ENCODE measurements at places on chromosomes 6 and 20.

DNA sequence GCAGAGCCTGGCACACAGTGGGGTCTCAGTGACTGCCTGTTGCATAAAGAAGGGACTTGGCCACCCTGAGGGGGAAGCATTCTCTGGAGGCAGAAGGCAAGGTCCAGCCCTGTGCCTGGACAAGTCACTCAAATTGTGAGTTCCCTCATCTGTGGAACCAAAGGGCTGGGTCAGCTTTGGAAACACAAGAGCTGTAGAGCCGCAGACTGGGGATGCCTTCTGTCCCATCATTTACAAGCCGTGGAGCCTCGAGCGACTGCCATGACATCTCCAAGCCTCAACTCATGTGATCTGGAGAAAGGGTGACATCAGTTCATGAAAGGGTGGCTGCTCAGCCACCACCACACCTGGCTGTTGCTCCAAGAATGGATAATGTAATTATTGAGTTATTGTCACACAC is 20.4 kb upstream of the SIRPD start:
- no peak for DNase-seq

GRCh38 chr6:4100655-4101054 is 21.7 kb upstream of the FAM217A start:
- no peak for DNase-seq

- DNase-seq = no peak
These were observed 550.4 kb upstream of the MAP3K7 start for GRCh38 chr6:91137286-91137685.

DNA sequence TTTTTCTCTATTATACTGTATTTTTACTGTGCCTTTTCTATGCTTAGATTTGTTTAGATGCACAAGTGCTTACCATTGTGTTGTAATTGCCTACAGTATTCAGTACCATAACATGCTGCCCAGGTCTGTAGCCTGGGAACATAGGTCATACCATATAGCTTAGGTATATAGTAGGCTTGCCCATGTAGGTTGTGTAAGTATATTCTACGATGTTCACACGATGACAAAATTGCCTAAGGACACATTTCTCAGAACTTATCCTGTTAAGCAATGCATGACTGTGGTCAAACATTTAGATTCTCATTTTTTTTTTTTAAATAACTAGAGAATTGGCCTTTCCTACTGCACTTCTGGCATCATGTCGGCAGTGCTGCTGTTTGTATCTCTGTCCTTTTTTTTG is 253.7 kb upstream of the SUPT3H start:
- DNase-seq = no peak

- no peak for DNase-seq
These were observed 72.2 kb upstream of the GFRAL start for GRCh38 chr6:55255113-55255512.

GRCh38 chr20:33944914-33945313 is 48.8 kb upstream of the RALY start:
- DNase-seq = no peak

GRCh38 chr6:157682856-157683481 is 140.1 kb upstream of the SNX9 start:
- no peak for DNase-seq

- DNase-seq = no peak
These were observed 45.2 kb downstream of the CDC5L start for GRCh38 chr6:44432726-44433125.

GRCh38 chr6:130713144-130713543 is 114.1 kb upstream of the SMLR1 start:
- DNase-seq = no peak

DNA sequence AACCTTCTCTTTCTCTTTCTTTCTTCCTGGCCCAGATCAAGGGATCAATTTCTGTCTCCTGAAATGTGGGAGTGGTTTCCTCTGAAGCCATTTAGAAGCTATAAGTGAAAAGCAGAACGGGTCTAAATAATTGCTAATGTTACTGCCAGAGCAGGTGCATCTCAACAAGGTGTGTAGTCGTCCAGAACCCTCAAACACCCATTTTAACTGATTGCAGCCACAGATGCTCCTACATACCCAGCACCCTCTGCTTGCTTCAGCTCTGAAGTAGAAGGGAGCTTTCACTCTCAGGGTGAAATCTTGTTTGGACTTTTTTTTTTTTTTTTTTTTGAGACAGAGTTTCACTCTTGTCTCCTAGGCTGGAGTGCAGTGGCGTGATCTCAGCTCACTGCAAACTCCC is 592.1 kb upstream of the ARID1B start:
- no peak for DNase-seq

DNA sequence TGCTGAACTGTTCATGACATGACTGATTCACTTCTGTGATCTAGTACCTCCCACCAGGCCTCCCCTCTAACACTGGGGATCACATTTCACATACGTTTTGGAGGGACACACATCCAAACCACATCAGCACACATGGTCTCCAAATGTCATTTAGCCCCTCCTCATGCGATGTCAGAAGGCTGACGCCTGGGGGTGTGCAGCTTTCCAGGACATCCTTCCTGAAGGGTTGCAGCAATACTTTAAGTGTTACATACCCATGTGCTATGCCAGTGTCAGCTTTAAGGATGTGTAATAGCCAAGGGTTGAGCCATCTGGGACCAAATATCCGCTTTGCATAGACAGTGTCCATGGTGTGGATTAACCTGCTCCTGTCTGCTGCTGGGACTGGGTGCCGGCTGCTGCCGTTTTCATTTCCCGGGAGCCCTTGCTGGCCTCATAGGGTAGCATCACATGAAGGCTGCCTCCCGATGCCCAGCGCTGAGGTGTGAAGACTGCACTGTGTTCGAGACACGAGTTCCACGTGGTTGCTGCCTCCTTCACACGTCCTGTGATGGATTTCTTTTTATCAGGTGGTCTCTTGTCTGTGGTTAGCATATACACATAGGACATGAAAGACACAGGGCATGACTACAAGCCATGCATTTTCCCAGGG is 219.0 kb downstream of the THBS2 start:
- no peak for DNase-seq

GRCh38 chr20:50415516-50416268 is 94.5 kb upstream of the PTPN1 start:
- DNase-seq = no peak

DNA sequence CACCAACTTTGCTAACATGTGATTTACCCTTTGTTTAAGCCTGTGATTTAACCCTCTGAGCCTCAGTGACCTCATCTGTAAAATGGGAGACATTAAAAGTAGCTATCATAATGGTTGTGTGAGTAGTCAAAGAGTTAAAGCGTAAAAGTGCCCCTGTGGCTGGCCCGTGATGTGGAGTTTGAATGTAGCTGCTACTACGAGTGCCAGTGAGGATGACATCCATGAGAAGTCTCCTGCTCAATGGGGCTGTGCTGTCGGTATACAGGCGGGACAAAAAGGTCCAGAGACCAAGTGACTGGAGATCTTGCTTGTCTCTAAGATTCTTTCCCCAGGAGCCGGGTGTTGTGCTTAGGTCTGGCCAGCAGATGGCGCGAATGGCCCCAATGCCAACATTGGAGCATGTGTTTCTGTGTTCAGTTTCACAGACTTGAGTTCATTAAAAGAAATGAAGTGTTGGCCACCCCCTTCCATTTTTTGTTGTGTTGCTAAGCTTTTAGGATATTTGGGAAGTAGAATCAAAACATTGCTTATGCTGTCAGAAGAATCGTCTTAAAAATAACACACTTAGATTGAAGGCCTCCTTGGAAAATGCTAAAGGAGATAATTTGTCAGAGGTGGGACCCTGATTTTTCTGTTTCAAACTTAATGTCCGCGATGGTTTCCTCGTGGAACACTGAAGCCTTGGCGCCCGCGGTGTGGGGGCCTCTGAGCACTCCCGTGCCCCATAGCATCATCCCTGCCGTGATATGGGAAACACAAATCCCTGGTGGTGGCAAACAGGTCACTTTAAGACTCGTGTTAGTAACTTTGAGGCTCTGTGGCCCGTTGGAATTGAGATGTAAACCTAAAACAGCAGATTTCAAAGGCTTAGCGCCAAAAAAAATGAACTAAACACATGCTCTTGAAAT is 9.3 kb upstream of the RBM38 start:
- peak; percentile 87 for DNase-seq

DNA sequence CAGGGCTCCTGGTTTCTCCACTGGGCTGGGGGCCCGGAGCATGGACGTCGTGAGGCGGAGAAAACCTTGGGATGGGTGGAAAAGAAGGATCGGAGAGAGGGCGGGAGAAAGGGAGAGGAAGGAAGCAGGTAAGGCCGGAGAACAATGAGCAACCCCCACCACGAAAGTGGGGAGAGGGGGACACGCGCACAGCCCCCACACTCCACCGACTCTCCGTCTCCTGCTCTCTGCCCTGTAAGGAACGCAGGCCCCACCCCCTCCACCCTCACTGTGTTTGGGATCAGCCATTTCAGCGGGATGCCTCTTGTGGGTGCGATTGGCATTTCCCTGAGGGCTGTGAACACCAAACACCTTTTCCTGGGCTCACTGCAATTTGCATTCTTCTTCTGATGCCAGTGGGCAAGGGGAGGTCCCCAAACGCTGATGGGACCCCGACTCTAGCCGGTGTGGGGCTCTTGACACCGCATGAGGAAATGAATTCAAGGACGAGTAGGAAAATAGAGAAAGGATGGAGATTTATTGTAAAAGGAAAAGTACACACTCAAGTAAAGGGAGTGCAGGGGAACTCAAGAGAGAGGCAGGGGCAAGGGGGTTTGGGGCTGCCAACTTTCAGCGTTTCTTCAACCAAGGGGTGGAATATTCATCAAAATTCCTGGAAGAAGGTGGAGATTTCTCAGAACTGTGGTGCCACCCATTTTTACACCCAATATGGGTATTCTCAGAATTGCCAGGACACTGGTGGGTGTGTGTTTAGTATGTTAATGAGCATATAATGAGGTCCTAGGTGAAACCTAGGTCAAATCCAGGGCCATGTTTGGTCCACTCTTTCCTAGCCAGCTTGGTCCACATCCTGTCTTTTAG is 13.1 kb upstream of the RAET1L start:
- no peak for DNase-seq

DNA sequence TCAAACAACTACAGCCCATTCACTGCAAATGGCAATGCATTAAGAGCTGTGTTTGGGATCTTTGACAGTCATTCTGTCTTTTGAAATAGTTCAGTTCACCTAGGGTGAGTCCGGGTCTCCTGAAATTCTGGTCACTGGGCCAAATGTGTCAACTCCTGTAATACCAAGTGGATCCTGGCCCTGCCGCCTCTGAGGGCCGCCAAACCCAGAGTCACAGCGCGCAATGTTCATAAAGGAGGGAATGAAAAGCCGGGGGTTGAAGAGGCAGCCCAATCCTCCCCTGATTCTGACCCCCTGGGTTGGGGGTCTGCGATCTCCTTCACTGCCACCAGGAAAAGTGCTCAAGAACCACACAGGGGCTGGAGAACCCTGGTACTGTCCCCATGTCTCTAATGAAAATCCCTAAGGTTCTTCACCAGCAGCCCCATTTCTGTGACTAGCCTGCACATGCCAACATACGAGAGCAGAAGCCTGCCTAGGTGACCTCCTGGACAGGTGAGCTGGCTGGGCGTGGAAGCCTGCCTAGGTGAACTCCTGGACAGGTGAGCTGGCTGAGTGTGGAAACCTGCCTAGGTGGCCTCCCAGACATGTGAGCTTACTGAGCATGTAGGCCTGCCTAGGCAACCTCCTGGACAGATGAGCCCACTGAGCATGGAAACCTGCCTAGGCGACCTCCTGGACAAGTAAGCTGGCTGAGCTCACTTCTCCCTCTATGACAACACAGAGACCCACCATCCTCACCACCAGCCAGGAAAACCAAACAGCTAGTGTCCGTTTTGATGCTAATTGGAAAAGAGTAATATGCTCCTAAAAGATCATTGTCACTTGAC is 16.1 kb upstream of the APMAP start:
- no peak for DNase-seq

DNA sequence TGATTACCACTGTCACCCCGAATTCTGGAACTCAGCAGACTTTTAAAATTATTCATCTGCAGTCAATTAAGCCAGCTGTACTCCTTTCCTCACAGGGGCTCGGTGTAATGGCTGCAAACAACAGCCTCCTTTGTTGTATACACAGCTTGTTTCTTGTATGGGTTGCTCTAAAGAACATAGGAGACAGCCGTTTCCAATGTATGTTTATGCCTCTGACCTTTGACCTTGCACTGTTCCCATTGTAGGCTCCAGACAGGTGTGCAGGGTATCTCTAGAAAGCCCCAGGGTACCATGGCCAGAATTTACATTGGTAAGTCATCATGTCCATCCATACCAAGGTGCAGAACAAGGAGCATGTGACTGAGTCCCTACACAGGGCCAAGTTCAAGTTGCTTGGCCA is 11.5 kb upstream of the TENT5A start:
- DNase-seq = no peak

DNA sequence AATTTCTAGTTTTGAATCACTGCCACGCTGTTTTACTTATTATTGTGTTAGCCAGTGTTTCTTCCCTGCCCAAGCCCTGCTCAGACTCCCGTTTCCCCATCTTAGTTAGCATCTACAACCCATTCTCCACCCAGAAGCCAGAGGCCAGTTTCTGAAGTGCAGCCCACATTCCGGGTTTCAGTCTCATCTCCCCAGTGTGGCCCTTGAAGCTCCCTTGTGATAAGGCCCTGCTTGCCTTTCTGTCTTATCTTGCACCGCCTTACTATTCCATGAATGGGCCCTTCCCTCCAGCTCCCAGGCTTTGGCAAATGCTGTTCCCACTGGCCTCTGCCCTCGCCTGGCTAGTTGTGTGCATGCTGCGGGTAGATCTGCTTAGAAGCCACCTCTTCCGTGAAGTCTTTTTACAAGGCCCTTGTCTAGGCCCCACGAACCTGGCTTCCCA is 41.1 kb downstream of the TOX2 start:
- no peak for DNase-seq

DNA sequence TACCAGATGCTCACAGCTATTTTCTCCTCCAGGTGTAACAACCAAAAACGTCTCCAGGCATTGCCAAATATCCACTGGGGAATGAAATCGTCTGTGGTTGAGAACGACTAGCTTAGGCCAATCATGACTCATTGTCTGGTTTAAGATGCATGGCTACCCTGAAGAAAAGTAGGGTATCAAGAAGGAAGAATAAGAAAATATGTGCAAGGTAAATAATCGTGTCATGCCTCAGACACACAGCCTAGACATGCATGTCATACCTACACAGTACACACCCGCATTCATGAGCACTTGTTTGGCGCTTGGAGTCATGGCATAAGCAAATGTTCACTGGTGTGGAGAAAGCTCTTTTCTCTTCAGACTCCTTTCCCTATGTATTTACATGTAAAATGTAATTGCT is 745.7 kb downstream of the MAFB start:
- no peak for DNase-seq

- DNase-seq = no peak
These were observed 1.6 kb upstream of the QKI start for GRCh38 chr6:163412801-163413344.

Measured in stimulated activated CD4-positive, alpha-beta T cell treated with anti-CD3 and anti-CD28 coated beads, Interleukin-12 subunit alpha, Interleukin-12 subunit beta, amount 100 ng/mL, for 48 hours (primary cell).